ENCODE measurements at places on chromosomes 12 and 14. TPM values are rescaled to one million over a fixed set of nuclear protein-coding genes. Genes with fewer than 3 reads are reported as not detected.

GRCh38 chr12:645563-646071 is 17.6 kb downstream of the NINJ2 start:
- no peaks in the 10 kb centered on the region for H3K36me3 ChIP-seq
- H3K27me3 ChIP-seq: no peaks in the 10 kb centered on the region
- peak overlapping the region; percentile 52 for H3K27ac ChIP-seq
- no peak for DNase-seq
- H3K4me3 ChIP-seq: no peak overlapping the region

DNA sequence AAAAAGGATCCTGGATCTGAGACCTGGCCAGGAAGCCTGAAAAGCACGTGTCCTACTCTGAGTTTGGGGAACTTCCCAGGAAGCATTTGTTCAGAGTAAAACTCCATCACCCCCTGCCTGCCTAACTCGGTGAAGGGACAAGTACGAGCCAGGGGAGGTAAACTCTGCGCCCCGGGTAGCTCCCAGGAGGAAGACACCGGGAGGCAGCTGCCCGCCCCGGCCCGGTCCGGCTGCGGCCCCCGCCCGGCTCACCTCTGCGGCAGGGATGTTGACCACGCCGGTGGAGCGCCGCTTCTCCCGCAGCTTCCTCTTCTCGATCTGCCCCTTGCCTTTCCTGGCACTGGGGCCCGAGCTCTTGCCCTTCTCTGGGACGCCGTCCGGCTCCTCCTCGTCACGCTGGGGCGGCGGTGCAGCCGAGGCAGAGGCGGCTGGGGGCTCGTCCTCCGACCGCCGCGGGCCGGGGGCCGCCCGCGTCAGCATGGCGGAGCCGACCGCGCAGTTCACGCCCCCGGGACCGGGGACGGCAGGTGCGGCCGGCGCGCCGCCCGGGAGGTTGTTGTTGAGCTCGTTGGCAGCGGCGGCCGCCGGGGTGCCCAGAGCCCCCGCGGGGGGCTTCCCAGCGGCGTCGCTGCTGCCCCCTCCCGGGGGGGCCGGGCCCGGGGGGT is 1.2 kb downstream of the PAWR start:
- no peaks in the 10 kb centered on the region for H3K36me3 ChIP-seq
- DNase-seq: no peak
- no peak overlapping the region for H3K27ac ChIP-seq
- H3K4me3 ChIP-seq: peak overlapping the region; percentile 82
- H3K27me3 ChIP-seq: peaks cover 40% of the 10 kb centered on the region

DNA sequence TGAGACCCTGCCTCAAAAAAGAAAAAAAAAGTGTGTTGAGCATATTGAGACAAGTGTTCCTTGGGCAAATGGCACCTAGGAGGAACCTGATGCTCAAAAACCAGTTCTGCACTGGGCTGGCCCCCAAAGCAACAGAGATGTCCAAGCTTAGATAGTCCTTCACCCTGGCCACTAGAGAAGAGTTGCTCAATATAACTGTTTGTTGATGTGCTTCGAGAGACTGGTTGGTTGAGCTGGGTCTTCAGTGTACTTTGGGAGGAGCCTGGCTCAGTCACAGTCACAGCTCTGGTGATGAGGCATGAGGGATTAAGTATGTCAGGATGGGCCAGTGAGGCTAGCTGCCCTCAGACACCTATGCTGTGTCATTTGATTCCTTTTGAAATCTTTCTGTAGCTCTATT is 38.0 kb downstream of the SLC2A14 start:
- H3K4me1 ChIP-seq: no peaks in the 10 kb centered on the region
- no peak for DNase-seq
- no peaks in the 10 kb centered on the region for H3K36me3 ChIP-seq
- H3K4me3 ChIP-seq: no peak overlapping the region

- H3K27me3 ChIP-seq: peaks cover 8% of the 10 kb centered on the region
- H3K4me1 ChIP-seq: no peaks in the 10 kb centered on the region
- no peak for DNase-seq
- H3K4me3 ChIP-seq: no peak overlapping the region
- no peaks in the 10 kb centered on the region for H3K36me3 ChIP-seq
- no peak overlapping the region for H3K27ac ChIP-seq
Measured at GRCh38 chr12:33988913-33989312, 33.4 kb upstream of the ALG10 start.

GRCh38 chr14:63493246-63493645 is 49.9 kb downstream of the PPP2R5E start:
- no peak overlapping the region for H3K4me3 ChIP-seq
- peaks cover 15% of the 10 kb centered on the region for H3K36me3 ChIP-seq
- no peak for DNase-seq
- no peaks in the 10 kb centered on the region for H3K27me3 ChIP-seq
- peaks cover 36% of the 10 kb centered on the region for H3K4me1 ChIP-seq
- H3K27ac ChIP-seq: no peak overlapping the region

DNA sequence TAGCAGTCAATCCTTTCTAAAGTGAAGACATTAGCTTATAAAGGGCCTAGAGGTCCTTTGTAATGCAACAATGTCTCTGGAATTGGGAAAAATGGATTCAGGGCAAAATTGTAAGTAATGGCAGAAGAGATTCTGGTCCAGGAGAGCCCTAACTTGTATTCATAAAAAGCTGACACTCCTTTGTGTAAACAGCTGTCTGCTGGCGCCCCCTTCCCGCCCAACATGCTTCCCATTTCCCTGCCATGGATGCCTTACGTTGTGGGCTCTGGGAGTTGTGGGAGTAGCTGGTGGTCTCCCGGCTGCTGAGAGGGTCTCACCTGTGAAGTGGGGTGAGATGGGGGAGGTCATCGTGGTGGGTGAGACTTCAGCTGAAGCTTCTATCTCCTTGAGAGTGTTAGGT is 2.3 kb downstream of the ACRBP start:
- H3K27me3 ChIP-seq: no peaks in the 10 kb centered on the region
- no peak overlapping the region for H3K27ac ChIP-seq
- peaks cover 26% of the 10 kb centered on the region for H3K4me1 ChIP-seq
- H3K4me3 ChIP-seq: no peak overlapping the region

- H3K4me3 ChIP-seq: no peak overlapping the region
- H3K27me3 ChIP-seq: no peaks in the 10 kb centered on the region
- H3K4me1 ChIP-seq: no peaks in the 10 kb centered on the region
- DNase-seq: no peak
- no peak overlapping the region for H3K27ac ChIP-seq
Measured at GRCh38 chr12:53169644-53170043, 10.9 kb upstream of the ZNF740 start.

DNA sequence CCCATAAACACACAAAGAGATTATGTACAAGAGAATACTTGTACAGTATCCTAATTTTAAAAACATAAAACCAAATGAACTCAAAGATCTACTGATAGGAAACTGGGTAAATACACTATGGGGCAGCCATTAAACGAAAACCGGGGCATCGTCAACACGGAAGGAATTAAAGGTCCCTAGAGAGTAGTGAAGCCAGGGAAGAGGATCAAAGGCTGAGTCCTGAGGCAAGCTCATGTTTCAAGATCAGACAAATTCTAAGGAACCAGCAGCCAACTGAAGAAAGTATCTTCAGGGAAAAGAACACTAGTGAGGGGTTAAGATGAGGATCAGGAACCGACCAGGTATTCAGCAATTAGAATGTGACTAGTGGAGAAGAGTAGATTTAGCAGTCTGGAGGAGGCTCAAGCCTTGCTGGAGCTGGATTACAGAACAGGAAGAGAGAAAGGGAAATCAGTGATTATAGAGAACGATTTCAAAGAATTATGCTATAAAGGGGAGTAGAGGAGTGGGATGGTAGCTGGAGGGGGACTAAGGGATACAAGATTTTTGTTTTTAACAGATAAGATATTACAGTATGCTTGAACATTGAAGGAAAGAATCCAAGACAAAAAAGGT is 23.7 kb downstream of the SEL1L start:
- H3K4me1 ChIP-seq: peaks cover 43% of the 10 kb centered on the region
- no peak overlapping the region for H3K4me3 ChIP-seq
- no peak for DNase-seq
- H3K27me3 ChIP-seq: no peaks in the 10 kb centered on the region
- H3K27ac ChIP-seq: peak overlapping the region; percentile 49

DDHD1 gene
- 50.9 TPM for total RNA-seq

KRT83 gene
- total RNA-seq: not detected

LBHD2 gene
- not detected for total RNA-seq

SPIC gene
- total RNA-seq: not detected

Data from naive thymus-derived CD8-positive, alpha-beta T cell (primary cell).